ENCODE measurements at places on chromosomes 5 and 9.

DNA sequence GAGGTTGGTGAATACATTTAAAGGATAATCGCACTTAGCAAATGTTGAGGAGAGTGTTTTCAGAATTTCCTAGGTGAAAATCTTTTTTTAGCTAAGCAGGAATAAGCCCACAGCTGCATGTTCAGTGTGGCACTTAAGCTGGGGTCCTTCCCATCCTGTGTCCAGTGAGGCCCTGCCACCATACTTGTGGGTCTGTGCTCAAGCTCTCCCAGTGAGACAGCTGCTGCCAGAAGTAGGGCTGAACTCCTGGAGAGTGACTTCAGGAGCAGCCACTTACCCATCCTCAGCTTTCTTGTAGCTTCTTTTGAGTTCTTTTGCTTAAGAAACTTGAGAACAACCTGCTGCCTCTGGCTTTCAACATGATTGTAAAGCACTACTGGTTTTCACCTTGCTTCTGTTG is 110.0 kb upstream of the DHFR start:
- DNase-seq, result no peak

- DNase-seq, result no peak
These were observed 535 bp upstream of the NFIB start for GRCh38 chr9:14314424-14314928.

DNA sequence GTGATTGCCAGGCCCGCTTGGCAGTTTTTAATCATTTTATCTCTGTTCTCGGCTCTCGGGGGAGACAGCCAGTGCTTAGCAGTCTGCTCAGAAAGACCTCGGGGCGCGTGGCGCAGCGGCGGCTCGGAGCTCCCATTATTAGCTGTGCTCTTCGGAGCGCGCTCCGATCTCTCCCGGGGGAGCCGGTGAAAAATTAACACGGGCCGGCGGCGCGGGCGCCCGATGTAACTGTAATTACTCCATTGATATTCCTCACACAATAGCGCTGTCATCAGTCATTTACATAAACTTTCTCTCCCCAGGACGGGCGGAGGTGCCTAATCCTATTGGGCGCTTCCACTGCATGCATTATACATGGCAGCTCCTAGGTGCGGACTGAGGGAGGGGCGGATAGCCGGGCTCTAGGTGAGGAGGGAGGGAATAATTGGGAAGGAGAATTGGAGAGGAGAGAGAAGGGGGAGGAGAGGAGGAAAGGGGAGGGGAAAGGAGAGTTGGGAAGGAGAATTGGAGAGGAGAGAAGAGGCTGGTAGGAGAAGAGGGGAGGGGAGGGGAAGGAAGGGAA is 24.9 kb downstream of the LMX1B start:
- DNase-seq, result no peak

DNA sequence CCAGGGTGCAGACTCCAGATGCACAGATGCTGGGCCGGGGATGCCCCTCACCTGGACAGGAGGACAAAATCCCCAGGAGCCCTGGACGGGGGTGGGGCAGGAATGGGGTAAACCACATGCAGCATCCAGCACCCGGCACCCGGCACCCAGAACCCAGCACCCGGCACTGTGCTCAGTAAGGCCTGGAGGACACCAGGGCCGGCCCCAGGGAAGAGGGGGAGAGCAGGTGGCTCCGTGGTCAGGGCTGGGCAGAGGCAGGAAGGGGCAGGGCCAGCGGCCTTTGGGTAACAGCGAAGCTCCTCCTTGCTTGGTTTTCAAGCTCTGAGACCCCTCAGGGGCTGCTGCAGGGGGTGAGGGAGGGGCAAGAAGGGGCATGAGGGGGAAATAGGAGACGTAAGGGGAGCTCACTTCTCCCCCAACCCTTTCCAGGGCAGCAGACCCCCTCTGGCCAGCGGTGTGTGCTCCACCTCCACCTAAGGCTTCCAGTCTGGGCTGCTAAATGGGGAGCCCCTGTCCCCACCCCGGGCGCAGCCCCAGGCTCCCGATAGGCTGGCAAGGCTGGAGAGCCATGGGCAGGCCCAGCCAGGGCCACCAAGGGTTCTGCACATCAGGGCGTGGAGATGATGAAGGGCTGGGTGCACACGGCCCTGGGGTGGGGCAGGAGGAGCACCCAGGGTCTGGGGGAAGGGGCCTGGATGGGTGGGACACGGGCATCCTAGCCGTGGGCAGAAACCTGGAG is 17.8 kb upstream of the SLC6A19 start:
- DNase-seq, result no peak

GRCh38 chr5:1016036-1016435 is 7.4 kb downstream of the NKD2 start:
- DNase-seq, result no peak

DNA sequence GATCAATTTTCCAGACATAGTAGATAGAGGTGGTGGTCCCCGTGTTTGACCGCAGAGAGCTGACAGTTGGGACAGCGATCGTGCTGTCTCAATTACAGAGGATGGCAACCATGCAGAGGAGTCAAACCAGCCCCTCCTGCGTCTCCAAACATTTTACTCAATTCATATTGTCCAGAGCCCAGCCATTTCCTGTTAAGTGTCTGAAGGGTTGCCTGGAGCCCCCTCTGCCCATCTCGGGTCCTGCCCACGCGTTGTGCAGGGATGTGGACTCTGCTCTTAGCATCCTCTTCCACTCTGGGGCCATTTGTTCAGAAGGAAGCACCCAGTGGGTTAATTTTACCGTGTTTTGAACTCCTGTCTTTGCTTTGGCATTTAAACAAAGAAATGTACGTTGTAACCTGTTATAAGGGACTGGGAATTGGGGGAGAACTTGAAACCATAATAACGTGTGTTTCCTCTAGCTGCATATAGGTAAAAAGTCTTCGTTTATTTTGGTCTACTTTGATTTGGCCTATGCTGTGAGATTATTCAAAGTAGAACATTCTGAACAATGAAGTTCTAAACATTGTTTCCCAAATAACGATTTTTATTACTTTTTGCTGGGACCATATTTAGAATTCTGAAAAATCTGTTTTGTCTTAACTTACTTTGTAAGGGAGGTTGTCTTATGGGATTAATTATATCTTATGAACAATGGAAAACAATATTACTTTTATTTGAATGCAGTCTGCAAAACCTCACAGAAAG is 876 bp downstream of the EGFLAM start:
- no peak for DNase-seq

DNA sequence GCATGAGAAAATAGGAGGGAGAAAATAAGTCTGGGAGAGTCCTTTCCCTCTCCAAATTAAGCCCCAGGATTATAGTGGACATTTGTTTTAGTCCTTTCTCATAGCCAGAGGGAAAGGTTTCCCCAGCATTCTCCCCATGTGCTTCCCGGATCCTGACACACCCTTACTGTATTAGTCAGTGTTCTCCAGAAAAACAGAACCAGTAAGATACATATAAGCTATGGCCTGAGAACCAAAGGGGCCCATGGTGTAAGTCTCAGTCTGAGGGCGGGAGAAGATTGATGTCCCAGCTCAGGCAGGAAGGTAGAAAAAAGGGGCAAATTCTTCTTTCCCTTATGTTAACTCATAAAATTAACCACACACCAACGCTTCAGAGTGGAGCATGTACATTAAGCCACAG is 25.6 kb upstream of the SPATA31D4 start:
- DNase-seq, result no peak
